Pericardium fibroblast (primary cell): ENCODE measurements at places on chromosomes 11 and 22. TPM values are rescaled to one million over a fixed set of nuclear protein-coding genes. Genes with fewer than 3 reads are reported as not detected.

Gene OR10A2
- total RNA-seq, result not detected in 2 replicates

Gene TNNI2
- total RNA-seq, result 0.94 TPM in 1 of 2 replicates, not detected in the other

Gene EXPH5
- 0.12 and 0.17 TPM in 2 replicates for total RNA-seq

Gene ANGPTL5
- not detected in 2 replicates for total RNA-seq

Gene XKR3
- not detected in 2 replicates for total RNA-seq

Gene TRIM49
- total RNA-seq, result not detected in 2 replicates

Gene C1QTNF5
- total RNA-seq, result 42.8 and 52.9 TPM in 2 replicates

Gene OR8D1
- not detected in 2 replicates for total RNA-seq

Gene SREBF2
- total RNA-seq, result 70.2 and 76.8 TPM in 2 replicates

Gene PDE2A
- 1.2 and 3.9 TPM in 2 replicates for total RNA-seq
